Activated effector memory CD4-positive, alpha-beta T cell treated with Interleukin-2 at 50 U/mL for 16 hours (primary cell): ENCODE measurements at places on chromosomes 12 and 14.

- DNase-seq = no peak
These were observed 68.2 kb upstream of the TBX3 start for GRCh38 chr12:114752217-114752616.

- DNase-seq = no peak
These were observed 1.4 kb upstream of the ANO4 start for GRCh38 chr12:100793182-100793581.

GRCh38 chr12:118425364-118425763 lies 49.0 kb downstream of the SUDS3 start:
- DNase-seq = no peak

GRCh38 chr14:64235652-64236640 lies 58.2 kb downstream of the ESR2 start:
- no peak for DNase-seq

- DNase-seq = no peak
These were observed 156.5 kb downstream of the EPS8 start for GRCh38 chr12:15632708-15633107.

GRCh38 chr14:99732436-99733210 lies 48.5 kb downstream of the CYP46A1 start:
- DNase-seq = no peak

GRCh38 chr12:12305568-12306300 lies 38.9 kb upstream of the LRP6 start:
- DNase-seq = no peak

DNA sequence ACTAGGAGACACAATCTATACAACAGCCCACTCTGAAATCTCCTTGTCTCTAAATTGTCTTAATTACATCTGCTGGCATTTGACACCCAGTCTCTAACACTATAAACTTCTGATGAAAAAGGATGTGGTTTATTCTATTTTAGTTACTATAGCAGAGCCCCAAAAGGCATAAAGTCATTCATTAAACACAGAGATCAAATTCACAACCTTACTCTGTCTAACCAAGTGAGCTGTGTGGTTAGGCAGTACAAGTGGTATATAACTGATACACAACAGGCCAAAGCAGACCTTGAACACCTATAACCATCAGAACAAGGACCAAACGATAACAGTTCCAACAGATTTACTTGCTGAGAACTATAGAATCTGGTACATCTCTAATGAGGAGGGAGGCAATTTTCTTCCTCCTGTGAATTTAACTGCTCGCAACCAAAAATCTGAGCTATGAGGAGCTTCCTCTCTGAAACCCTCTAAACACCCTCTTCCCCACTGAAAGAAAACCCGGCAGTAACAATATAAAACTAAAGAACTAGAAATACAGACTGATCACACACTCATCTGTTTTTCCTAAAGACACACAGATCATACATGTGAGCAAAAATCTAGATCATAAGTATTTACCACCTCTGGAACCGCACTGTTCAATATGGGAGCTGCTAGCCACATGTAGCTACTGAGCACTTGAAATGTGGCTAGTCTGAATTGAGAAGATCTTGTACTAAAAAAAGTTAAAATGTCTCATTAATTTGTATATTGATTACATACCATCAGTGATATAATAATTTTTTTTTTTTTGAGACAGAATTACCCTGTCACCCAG lies 17.7 kb downstream of the SPPL3 start:
- no peak for DNase-seq

DNA sequence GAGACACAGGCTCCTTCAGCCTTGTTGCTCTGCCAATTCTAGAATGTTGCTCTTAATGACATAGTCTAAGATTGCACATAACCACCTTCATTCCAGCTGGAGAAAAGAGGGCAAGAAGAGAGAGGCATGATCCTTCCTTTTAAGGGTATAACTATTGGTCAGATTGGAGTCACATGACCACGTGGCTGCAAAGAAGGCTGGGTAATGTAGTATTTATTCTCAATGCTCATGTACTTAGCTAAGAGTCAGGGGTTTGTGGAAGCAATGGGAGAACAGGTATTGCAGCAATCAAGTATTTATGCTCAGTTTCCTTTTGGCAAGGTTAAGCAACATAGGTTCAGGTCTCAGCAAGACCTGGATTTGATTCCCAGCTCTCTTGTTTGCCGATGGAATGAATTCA lies 298.8 kb upstream of the TBX3 start:
- DNase-seq = no peak

DNA sequence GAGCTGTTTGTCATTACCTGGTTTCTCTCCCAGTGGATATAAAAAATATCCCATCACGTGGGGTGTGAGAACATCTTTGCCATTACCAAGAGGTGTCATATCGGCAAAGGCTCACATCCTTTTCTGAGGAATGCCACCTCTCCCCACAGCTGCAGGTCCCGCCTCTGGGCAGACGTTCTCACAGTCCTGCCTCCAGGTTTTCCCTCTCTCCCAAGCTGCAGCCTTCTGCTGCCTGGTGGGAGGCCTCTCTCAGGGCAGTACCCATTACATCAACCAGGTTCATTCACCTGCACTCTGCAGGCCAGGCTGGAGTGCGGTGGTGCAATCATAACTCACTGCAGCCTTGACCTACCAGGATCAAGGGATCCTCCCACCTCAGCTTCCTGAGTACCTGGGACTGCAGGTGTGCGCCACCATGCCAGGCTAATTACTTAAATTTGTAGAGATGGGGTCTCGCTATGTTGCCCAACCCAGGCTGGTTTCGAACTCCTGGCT lies 15.0 kb upstream of the TMEM119 start:
- no peak for DNase-seq

- no peak for DNase-seq
These were observed 37.8 kb upstream of the C12orf75 start for GRCh38 chr12:105292705-105293104.

GRCh38 chr14:56357428-56357827 lies 222.2 kb upstream of the TMEM260 start:
- DNase-seq = no peak
